ENCODE measurements at places on chromosomes 12 and 14.

DNA sequence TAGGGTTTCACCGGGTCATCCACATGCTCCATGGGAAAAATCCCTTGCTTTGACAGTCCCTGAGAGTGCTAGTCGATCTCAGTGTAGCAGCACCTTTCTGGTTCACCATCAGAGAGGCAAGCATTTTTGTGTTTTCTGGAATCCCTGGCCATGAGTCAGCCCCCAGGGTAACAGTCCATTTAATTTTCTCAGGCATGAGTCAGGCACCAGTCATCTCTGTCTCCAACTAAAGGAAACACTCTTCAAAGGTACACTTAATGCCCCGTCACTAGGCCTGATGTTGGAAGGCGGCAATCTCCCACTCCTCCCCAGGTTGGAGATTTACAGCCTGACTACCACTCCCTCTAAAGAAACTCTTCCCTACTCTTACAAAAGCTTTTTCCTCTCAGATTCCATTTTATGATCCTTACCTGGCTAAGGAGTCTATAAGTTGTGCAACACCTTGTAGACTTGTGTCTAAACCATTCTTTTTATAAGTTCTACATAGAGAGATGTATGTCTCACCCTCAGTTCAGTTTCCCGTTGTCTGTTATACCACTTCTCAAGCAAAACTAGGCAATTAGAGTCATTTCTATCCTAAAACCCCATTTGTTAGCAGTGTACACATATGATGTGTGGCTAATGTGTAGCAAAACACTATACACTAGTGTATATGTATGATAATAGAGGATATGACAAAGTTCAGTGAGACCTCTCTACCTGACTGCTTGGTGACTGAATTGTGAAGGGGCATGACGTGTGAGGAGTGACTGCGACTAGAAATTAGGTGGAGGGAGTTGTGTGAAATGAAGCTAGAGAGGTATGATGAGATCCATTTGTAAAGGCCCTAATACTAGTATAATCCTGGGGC is 24.6 kb downstream of the TMEM19 start:
- peak; percentile 95 for DNase-seq

GRCh38 chr12:67391034-67391433 is 121.9 kb downstream of the CAND1 start:
- DNase-seq = no peak

DNA sequence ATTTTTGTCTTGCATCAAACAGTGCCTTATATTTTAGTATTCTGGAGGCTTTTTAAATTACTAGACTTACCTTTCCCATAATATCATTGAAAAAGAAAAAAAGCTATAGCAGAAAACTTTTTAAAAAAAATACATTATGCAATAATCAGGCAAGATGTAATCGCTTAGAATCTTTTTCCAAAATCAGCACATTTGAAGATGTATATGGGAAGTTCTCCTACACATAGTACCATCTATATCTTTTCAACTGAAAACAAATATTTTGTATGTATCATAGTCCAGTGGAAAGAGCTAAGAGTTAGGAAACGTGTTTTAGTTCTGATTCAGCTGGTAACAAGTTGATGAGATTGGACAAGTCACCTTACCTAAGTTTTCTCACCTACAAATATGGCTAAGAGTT is 70.6 kb downstream of the SLC41A2 start:
- DNase-seq = no peak

DNA sequence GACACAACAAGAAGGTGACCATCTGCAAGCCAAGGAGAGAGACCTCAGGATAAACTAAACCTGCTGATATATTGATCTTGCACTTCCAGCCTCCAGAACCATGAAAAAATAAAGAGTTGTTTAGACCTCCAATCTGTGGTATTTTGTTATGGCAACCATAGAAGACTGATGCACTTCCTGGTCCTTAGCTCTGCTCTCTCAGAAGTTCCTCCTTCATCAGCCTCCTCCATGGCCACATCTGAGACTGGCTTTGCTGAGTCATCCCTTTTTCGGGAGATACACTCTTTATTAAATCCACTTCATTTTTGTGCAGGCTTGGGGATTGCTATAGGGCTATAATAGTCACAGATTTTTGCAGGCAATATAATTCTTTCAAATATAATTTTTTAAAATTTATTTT is 89.6 kb upstream of the ATF7IP start:
- DNase-seq = no peak

GRCh38 chr14:96614481-96614881 is 112.3 kb downstream of the PAPOLA start:
- no peak for DNase-seq

Data from MCF 10A (cell line).